ENCODE measurements at places on chromosomes 16 and 17. TPM values are rescaled to one million over a fixed set of nuclear protein-coding genes. Genes with fewer than 3 reads are reported as not detected.

- no peak for DNase-seq
Measured at GRCh38 chr16:1613211-1613622, 1.1 kb downstream of the CRAMP1 start.

DNA sequence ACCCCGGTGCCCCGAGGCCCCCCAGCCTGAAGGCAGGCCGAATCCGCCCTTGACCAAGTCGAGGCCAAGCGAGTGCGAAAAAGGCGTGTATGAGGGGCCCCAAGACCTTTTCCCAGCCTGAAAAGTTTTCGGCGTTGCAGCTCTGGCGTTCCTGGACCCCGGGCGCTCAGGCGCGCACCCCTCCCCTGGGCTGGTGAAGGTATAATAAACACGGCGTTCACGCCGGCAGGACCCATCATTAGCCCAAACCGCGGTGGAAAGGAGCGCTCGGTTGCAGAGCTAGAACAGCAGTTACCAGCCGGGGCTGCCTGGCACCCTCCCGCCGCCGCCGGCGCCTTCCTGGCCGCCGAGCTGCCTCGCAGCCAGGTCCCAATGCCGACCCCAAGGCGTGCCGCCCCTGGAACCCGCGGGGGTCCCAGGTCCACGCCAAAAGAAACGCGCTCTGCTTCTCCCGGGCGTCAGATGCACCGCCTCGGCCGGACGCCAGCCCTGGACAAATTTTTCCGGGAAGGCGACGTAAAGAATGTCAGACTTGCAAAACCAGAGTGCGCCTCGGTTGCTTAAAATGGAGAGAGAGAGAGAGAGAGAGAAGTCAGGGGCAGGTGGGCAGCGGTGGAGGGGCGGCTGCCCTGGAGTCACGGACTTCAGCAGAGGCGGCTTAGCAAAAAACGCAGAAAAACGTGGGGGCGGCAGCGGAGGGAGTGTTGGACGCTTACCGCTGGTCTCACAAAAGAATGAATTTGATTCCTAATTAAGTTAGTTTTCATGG lies 11.5 kb upstream of the FOXF1 start:
- DNase-seq: no peak

DNA sequence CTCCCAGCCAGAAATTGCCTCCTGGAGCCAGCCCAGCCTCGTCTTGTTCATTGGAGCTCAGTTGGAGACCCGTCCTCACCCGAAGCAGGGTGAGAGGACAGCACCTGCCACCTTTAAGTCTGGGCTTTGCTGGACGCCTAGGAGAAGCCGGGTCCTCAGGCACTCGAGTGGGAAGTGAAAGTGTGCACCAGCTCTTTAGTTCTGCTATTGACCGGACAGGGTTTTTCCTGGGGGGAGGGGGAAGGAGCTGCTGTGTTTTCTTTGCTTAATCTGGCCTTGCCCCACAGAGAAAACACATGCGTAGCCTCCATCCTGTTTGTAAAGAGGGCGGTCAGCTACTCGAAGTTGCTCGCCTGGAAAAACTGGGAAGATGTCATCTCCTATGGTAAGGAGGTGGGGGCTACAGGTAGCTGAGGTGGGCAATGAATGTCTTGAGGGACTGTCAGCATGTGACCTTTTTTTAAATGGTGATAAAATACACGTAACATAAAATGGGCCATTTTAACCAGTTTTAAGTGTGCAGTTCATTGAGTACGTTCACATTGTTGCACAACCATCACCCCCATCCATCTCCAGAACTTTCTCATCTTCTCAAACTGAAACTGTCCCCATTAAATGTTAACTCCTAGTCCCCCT lies 34.4 kb downstream of the CMIP start:
- peak; percentile 69 for DNase-seq

The PRAC2 gene
- total RNA-seq: not detected

GRCh38 chr17:80363120-80363515 lies 51.8 kb upstream of the ENDOV start:
- DNase-seq: no peak

- DNase-seq: no peak
Measured at GRCh38 chr16:48955837-48956236, 325.8 kb downstream of the CBLN1 start.

The YBX2 gene
- total RNA-seq: 0.28 TPM

DNA sequence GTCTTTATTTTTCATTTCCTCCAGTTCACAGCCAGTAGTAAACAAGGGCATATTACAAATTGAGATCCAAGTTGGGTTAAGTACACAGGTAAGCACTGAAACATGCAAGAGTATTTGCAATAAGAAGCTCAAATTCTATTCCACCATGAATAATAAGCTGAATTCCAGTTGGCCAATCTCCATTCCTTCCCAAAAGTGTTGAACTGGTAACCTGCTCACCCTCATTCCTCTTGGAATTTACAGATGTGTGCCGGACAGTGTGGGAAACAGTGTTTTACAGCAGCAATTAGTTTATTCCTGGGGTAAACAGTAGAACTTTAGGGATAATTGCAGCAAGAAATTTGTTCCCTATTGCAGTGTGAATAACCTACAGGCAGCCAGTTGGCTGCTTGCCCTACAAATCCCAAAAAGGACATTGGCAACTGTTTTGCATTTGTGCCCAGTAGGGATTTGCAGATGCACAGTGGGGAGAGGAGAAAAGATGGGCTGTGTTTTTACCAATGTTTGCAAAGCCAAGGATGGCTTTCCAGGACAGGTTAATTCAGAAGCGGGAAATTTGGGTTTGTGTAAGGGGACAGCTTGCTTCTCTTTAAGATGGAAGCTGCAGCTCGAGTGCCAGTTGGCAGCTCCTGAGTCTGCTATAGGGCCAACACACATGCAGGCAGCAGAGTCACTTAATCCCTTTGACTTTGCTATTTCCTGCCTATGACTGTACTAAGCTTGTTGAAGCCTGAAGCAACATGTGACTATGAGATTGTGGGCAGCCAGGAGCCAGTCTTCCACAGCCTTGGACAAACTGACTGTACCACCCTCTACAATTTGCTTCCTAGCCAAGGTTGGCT lies 318.9 kb downstream of the MAP2K6 start:
- DNase-seq: no peak

The TNP2 gene
- total RNA-seq: not detected

The HNF1B gene
- total RNA-seq: 28.1 TPM

- DNase-seq: no peak
Measured at GRCh38 chr17:29758255-29758654, 135.5 kb upstream of the CORO6 start.

The CD300H gene
- total RNA-seq: not detected

The VTN gene
- total RNA-seq: 8.2 TPM

Measured in pancreas (tissue), 10 donors.